T-cell (primary cell): ENCODE measurements at places on chromosomes 4 and X. TPM values are rescaled to one million over a fixed set of nuclear protein-coding genes. Genes with fewer than 3 reads are reported as not detected.

The NUP62CL gene
- 3.7 TPM for total RNA-seq

The APLN gene
- total RNA-seq: not detected

The KIF4A gene
- total RNA-seq: 0.41 TPM

The GYPA gene
- total RNA-seq: not detected

The ANXA10 gene
- total RNA-seq: not detected

The ITGB1BP2 gene
- 2.3 TPM for total RNA-seq

The SLC10A4 gene
- total RNA-seq: not detected

The KLKB1 gene
- 1.3 TPM for total RNA-seq

The LAMP2 gene
- total RNA-seq: 21.5 TPM

The CT45A10 gene
- not detected for total RNA-seq

The ADAM29 gene
- total RNA-seq: not detected

The PORCN gene
- 17.4 TPM for total RNA-seq

The RBM46 gene
- not detected for total RNA-seq
